ENCODE measurements at places on chromosomes 1 and 21.

DNA sequence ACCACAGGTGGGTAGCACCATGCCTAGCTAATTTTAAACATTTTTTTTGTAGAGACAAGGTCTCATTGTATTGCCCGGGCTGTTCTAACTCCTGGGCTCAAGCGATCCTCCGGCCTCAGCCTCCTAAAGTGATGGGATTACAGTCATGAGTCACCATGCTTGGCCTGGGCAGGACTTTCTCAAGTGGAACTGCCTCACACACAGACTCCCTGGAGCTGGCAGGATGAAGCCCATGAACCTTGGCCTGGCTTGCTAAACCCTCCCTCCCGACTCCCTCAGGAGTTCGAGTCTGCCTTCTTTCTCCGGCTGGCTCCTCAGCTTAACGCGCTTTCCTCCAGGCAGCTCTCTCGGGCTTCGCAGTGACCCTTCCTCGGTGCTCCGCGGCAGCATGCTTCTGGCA, 7.7 kb upstream of the ECE1 start:
- DNase-seq, result no peak

GRCh38 chr1:86846164-86846647, 67.7 kb downstream of the SELENOF start:
- DNase-seq, result no peak

GRCh38 chr1:56963667-56964066, 2.1 kb downstream of the C8B start:
- DNase-seq, result no peak

DNA sequence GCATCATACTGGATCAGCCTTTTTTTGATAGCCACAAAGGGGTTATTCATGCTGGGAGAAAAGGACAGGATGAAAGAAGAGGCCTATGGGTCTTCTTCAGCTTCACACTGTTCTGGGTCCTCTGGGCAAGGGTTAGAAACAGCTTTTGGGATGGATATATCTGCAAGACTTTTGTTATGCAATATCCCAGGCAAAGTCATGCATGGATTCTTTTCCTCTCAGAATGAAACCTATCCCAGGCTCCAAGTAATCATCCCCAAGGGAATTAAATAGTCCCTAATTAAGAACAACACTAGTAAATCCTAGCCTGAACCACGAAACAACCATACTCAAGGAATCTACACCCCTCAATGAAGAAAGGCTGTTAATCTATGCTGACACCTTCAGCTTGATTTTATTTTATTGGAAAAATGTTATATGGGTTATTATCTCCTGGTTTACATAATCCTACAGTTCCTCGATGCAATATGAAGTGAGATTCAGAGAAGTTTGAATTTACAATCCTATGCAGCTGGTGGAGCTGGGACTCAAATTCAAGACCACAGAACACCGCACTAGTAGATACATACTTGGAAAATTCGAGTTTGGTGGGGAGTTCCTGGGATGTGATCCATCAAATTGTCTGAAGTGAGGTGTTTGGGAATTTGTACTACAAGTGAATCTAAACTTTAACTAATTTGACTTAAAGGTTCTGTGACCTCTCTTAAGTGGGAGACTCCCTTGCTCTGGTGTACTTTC, 338.6 kb downstream of the TBX15 start:
- DNase-seq, result no peak

- DNase-seq, result no peak
Measured at GRCh38 chr1:204098683-204099082, 25.8 kb downstream of the SOX13 start.

DNA sequence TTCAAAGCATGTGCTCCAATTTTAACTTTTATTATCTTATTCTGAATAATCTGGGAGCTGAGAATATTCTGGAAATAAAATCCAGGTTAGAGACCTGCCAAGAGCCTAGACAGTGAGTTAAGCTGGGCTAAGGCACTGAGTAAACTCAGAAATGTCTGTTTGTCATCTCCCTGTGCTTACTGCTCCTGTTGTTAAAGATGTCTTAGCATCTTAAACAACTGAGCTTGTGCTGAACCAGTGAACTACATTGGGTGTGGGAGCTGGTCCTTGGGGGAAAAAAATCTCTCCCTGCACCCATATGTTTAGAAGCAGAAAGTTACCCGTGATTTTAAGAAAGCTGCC, 25.0 kb upstream of the AHCYL1 start:
- DNase-seq, result no peak

DNA sequence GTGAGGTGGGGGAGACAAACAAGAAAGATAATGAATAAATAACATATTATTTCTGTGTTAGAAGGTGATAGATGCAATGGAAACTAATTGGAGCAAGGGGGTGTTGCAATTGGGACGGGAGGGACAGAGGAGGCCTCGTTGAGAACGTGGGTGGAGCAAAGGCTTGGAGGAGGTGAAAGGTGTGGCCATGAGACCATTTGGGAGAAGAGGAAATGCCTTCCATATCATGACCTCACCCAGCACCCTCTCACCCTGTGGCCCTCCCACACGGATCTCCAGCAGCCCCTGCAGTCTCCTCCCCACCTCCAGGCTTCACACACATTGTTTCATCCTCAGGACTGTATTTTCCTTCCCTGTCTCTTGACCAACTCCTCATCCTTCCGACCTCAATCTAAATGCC, 85.3 kb upstream of the ARHGAP29 start:
- DNase-seq, result no peak

Data from stimulated activated CD4-positive, alpha-beta T cell treated with anti-CD3 and anti-CD28 coated beads, TNF-alpha, amount 100 ng/mL, for 4 hours (primary cell).